HEK293T (cell line): ENCODE measurements at places on chromosomes 5 and 9.
A peak's percentile ranks its signal among the peaks of the same experiment; 100 is the strongest.

GRCh38 chr5:143013176-143013891 lies 243.2 kb downstream of the ARHGAP26 start:
- no peak for DNase-seq

GRCh38 chr9:114558027-114558675 lies 29.4 kb upstream of the ATP6V1G1 start:
- no peak for DNase-seq

DNA sequence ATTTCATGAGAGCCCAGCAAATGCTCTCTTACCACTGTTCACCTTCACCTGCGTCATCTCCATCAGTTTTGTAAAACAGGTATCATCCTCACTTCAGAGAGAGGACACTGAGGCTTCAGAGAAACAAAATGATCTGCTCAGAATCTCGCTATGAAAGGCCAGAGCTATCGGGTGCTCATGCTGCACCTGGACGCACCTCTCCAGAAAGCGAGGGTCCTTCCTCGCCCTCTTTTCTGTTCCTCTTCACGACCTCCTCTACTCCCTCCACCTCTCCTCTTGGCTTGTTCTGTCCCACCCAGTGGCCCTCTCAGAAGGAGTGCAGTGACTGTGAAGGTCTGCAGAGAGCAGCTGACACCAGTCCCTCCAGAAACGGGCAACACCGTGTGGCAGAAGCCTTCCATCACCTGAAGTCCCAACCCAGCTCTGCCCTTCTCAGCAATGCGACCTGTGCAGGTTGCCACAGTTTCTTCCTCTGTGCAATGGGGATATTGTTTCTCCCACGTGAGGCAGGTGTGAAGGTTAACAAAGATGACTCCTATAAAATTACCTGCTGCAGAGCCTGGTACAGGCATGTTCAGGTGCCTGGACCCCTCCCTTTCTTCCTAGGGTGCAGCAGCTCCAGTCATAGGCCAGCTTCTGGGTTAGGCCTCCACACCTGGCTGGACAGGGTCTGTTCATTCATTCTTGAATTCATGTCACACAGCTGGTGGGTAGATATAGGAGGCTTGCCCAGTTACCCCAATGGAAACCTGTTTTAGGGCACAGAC lies 45.3 kb upstream of the ANGPTL2 start:
- DNase-seq, result no peak

DNA sequence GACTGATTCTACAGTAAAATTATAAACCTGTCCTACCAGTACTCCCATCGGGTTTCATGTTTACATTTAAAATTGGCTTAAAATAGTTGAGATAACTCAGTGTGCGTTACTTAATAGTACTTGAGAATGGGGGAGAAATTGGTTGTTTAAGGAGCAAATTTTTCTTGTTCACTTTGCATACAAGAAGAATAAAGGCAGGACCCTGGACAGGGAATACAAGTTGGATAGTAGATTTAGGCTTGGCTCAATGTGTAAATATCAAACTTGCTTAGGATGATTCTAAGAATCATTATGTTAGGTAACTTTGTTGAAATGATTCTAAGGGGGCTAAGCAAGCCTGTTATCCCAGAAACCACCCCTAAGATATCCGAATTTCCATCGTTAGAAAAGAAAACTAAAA lies 448.4 kb upstream of the TLE4 start:
- no peak for DNase-seq

- DNase-seq, result no peak
These were observed 155.5 kb upstream of the GRIN3A start for GRCh38 chr9:101893661-101894646.

DNA sequence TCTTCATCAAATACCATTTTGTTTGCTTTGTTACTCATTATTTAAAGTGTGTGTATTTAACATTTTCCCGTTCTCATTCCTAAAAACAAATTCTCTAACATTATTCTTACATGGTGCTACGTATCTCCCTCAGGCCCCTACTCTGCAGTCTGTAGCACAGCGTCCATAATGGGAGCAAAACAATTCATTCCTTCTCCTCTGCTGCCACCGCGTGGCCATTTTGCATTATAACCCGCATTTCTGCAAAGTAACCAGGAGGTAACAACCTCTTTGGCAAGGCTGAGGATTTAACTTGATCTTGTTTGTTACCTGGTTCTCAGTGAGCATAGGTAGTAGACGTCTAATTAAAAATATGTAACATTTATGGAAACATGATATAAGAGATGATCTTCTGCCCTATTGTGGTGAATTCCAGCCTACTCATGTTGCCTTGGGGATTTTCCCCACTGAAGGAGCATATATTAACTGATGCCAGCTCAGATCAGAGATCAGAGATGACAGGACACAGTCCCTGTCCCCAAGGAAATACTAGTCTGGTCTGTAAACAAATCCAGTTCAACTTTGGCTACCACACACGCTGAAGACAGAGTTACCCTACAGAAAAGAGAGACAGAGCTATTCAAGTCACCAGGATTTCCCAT lies 10.5 kb downstream of the OR1K1 start:
- DNase-seq, result peak; percentile 73

DNA sequence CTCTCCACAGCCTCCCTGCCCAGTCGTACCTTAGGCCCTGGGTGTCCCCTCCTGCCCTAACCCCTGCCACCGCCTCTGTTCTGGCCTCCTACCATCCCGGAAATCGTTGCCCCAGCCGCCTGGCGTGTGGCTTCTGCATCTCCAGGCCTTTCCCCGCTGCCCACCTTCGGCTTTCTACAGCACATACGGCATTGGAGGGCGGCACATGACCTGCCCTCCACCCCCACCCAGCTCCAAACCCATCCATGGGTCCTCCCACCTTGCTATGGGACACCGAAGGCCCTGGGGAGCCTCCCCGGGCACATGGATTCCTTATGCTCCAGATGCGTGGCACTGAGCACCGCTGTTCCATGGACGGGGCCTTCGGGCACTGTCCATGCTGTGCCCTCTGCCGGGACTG lies 32.0 kb downstream of the FGF18 start:
- DNase-seq, result no peak

DNA sequence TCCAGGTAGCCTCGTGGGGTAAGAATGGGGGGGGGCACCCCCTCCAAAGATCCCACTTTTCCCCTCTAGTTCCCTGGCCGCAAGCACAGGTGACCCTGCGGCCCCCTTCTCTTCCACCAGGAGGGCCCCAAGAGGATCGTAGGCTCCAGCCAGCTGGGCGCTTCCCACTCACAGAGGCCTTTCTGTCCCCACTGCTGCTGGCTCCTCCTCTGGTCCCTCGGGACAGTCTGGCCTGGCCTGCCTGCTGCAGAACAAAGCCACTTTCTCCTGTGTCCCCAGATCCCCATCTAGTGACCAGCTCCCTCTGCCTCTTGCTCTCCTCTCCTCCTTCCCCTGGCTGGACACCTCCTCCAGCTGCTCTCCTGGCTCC lies 534 bp upstream of the SAPCD2 start:
- DNase-seq, result no peak

GRCh38 chr5:158203261-158203660 lies 344.3 kb upstream of the CLINT1 start:
- no peak for DNase-seq

DNA sequence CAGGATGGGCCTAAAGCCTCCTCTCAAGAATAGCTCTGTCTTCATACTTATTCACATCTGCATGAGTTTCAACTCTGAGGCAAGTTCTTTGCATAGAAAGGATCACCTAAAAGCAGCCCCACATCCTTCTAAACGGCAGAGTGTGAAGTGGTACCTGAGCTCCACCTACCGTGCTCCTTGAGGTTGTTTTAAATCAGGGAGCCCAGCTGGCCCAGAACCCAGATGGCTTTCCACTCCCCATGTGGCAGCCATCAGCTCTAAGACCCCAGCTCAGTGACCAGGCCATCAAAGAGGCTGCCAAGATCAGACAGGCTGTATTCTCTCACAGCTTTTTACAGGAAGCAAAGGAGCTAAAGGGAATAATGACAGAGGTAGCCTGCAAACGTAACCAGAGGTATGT lies 299.3 kb downstream of the RASEF start:
- DNase-seq, result no peak
